ENCODE measurements at places on chromosomes 6 and 20. TPM values are rescaled to one million over a fixed set of nuclear protein-coding genes. Genes with fewer than 3 reads are reported as not detected.

The DDO gene
- total RNA-seq = 8.7 TPM

The BPI gene
- total RNA-seq = not detected

The B4GALT5 gene
- total RNA-seq = 19.0 TPM

The MEI4 gene
- total RNA-seq = not detected

The CTCFL gene
- not detected for total RNA-seq

The SLA2 gene
- not detected for total RNA-seq

The GSTA3 gene
- not detected for total RNA-seq

The LY6G6D gene
- total RNA-seq = not detected

GRCh38 chr6:139748353-139749146 is 374.1 kb upstream of the CITED2 start:
- DNase-seq = no peak

- peak; percentile 76 for DNase-seq
These were observed 52.2 kb downstream of the MARCKS start for GRCh38 chr6:113909224-113909856.

DNA sequence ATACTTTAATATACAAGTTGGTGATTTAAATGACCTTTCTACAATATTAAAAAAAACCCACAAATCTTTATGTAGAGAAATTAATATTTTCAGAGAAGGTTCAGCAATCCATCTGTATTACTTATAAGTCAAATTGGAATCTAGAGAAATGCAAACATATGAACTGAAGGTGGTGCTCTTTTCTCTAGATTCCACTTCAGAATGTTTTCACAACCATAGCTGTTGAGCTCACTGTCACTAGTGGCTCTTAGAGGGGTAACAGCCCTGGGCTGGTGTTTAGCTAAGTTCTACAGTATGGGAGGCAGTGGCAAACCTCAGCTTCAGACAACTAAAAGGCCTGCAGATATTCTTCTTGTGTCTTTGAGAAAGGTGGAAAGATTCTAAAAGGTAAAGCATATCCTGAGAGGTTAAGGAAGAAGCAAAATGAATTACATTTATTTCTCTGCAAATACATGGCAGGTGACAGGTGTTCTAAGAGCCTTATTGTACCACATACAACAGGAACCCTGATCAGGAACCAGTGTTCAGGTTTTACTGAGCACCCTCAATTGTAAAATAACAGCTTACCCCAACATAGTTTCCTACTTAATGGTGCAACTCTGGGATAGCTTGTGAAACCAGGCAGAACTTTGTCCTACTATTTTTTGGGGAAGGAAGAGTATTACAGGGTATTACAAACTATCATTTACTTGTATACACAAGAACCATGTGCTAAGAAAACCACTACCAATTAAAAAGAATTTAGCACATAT is 56.6 kb upstream of the SAMHD1 start:
- DNase-seq = peak; percentile 53
